ENCODE measurements at places on chromosomes 6 and 20.

- no peak for DNase-seq
Measured at GRCh38 chr6:108597572-108598304, 37.0 kb downstream of the FOXO3 start.

- no peak for DNase-seq
Measured at GRCh38 chr6:20242397-20242796, 30.1 kb upstream of the MBOAT1 start.

DNA sequence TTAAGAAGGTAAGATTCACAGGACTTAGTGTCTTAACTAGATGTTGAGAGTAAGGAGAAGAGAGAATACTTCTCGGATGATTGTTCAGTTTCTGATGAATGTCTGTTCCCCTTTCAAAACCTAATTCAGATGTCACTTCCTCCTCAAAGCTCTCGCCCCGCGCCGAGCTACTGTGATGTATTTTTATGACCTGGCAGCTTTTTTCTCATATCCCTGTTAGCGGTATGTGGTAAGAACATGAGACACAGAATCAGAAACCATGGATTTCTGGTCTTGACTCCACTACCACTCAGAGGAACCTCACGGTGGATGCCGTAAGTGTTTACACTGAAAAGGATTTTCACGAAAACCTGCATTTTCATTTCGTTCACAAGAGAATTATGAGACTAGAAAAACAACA lies 48.4 kb downstream of the CEP43 start:
- peak; percentile 70 for DNase-seq

DNA sequence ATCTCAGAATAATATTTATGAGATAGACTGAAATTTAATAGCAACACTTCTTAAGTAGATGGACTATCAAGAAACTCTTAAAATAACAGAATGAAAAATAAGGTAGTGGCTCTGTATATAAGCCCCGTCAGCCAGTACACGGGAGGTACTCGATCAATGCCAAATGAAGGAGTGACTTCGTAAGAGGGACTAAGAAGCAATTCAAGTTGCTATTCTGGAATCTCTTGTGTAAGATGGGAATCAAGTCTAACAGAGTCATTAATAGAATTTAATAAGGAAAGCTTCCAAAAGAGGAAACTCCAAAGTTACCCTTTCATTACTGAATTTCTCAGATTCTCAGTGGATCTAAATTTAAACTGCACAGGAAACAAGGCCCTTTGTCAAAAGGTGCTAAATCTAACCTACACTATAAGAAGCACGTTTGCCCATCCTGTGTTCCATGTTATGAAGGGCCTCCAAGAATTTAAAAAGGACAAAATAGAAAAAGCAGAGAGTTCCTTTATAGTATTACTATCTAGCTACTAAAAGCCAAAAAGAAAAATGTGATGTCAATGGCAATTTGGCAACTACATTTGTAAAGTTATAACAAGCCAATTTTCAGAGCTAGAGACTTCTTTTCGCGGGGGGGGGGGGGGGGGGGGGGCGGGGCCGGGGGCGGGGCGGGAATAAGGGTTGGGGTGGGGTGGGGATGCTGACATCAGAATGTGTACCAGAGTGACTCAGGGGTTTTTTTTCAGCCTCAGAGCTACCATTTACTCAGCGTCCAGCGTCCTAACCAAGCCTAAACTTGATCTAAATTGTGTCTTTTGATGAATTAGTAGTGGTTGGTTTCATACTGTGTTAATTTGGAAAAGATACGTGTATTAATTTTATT lies 200.6 kb downstream of the GMPR start:
- no peak for DNase-seq

DNA sequence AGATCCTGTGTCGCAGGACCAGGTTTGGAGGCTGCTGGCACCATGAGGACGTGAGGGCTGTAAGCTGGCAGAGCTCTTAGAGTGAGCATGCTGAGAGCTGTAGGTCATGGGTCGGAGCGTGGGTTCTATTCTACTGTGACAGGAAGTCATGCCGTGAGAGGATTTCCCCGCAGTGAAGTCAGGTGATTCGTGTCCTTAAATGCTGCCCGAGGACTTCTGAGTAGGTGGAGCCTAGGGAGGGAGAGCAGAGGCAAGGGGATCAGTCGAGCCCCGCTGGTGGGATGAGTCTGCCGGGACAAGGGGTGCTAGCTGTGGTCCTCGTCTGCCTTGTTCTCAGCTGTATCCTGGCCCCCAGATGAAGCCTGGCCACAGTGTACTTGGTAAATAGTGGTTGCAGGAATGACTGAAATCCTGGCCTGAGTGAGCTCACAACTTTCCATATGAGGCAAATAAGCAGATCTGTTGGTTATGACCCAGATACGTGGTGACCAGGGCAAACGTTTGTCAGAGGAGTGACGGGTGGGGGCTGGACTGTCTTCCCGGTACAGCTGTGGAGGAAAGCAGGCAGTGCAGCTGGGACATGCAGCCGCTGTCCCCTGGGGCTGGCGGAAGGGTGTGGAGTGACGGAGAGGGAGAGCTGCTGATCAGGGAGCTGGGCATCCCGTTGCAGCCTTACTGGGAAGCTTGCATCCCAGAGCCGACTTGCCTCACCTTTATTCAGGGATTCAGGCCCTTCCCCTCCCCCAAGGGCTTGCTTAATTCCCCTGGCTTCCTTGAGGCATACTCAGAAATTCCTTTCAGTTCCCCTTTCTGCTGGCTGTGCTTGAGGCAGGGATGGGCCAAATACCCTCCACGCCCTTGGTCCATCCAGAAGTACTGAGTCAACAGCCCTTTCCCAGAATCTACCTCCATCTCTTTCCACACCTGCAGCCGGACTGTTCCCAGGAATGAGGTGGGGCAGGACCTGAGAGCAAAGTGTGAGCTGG lies 250.9 kb upstream of the RREB1 start:
- peak; percentile 46 for DNase-seq

- DNase-seq = no peak
Measured at GRCh38 chr6:34865107-34865506, 22.7 kb downstream of the TAF11 start.
